ENCODE measurements at places on chromosomes 16 and 17.

DNA sequence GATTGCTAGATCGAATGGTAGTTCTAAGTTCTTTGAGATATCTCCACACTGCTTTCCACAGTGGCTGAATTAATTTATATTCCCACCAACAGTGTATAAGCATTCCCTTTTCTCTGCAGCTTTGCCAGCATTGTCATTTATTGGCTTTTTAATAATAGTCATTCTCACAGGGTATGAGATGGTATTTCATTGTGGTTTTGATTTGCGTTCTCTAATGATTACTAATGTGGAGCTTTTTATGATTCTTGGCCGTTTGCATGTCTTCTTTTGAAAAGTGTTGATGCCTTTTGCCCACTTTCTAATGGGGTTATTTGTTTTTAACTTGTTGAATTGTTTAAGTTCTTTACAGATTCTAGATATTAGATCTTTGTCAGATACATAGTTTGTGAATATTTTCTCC lies 36.5 kb upstream of the BCAS3 start:
- no peaks in the 10 kb centered on the region for H3K36me3 ChIP-seq
- H3K27me3 ChIP-seq = no peaks in the 10 kb centered on the region
- no peak for DNase-seq
- H3K4me3 ChIP-seq = no peak overlapping the region

DNA sequence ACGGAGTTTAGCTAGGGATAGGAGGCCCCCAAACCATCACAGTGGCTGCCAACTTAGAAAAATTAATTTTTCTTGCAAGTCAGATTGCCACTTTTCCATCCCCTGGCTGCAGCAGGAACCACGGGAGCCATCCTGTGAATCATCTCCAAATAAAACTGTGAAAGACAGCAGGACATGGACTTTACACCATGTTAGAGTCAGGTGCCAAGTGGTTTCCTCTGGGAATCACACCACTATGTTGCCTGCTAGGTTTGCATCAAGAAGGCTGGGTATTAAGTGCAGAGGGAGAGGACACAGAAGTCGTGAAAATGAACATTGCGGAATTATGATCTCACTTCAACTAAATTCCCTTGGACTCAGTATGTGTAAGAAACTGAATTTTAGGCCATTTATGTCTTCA lies 471.3 kb upstream of the GOT2 start:
- H3K27ac ChIP-seq = no peak overlapping the region
- H3K4me3 ChIP-seq = no peak overlapping the region
- no peaks in the 10 kb centered on the region for H3K36me3 ChIP-seq
- H3K4me1 ChIP-seq = peaks cover under 1% of the 10 kb centered on the region
- H3K27me3 ChIP-seq = no peaks in the 10 kb centered on the region

- H3K4me1 ChIP-seq = no peaks in the 10 kb centered on the region
- H3K27me3 ChIP-seq = no peaks in the 10 kb centered on the region
- no peak overlapping the region for H3K27ac ChIP-seq
- no peak overlapping the region for H3K4me3 ChIP-seq
- no peak for DNase-seq
Observed at GRCh38 chr16:64094992-64095634, 1026.8 kb downstream of the CDH11 start.

DNA sequence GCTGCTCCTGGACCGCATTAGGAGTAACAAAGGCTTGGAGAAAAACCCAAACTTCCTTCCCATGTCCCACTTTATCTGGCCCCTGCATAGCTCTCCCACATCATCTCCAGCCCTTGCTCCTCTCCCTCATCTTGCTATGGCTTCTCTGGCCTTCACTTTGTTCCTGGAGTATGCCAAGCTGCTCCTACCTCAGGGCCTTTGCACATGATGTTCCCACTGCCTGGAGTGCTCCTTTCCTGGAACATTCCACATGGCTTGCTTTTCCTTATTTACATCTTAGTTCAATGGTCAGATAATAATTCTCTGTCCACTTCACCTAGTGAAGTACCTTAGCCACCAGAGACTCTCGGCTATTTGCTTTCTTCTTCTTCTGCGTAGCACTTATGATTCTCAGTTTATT lies 4.3 kb upstream of the KSR1 start:
- no peak overlapping the region for H3K27ac ChIP-seq
- H3K27me3 ChIP-seq = no peaks in the 10 kb centered on the region
- no peaks in the 10 kb centered on the region for H3K36me3 ChIP-seq
- H3K4me3 ChIP-seq = no peak overlapping the region

- no peak overlapping the region for H3K27ac ChIP-seq
- H3K4me1 ChIP-seq = no peaks in the 10 kb centered on the region
- no peak for DNase-seq
- no peaks in the 10 kb centered on the region for H3K36me3 ChIP-seq
- H3K4me3 ChIP-seq = no peak overlapping the region
- peaks cover 55% of the 10 kb centered on the region for H3K27me3 ChIP-seq
Observed at GRCh38 chr16:86335266-86336172, 174.8 kb upstream of the FOXF1 start.

DNA sequence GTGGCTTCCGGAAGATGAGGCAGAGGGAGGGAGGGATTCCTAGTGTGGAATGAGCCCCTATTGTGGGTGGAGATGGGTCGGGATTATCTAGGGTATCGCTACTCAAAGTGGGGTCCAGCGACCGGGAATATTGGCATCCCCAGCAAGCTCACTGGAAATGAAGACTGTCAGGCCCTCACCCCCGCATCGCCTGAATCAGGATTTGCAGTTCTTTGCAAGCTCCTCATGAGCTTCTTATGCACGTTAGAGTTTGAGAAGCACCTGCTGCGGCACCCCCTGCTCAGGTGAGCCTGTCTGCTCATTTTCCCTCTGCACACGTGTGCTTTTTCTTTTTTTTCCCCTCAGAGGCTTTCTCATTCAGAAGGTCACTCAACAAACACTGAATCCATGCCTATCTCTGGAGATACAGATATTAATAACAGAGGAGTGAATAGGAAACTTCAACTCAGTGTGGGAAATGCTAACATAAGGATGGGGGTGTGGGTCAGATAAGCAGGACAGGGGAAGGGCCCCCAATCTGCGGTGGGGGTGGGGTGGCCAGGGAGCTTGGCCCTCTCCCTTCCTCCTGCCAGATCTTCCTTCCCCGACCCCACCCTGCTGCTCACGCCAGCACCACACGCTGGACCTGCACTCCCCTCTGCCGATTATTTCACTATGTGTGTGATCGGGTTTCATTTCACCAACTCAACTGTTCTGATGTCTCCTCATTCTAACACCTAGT lies 67.7 kb upstream of the NFAT5 start:
- no peaks in the 10 kb centered on the region for H3K36me3 ChIP-seq
- no peak for DNase-seq
- no peak overlapping the region for H3K27ac ChIP-seq
- peaks cover 33% of the 10 kb centered on the region for H3K27me3 ChIP-seq
- no peaks in the 10 kb centered on the region for H3K4me1 ChIP-seq
